ENCODE measurements at places on chromosomes 4 and X.

DNA sequence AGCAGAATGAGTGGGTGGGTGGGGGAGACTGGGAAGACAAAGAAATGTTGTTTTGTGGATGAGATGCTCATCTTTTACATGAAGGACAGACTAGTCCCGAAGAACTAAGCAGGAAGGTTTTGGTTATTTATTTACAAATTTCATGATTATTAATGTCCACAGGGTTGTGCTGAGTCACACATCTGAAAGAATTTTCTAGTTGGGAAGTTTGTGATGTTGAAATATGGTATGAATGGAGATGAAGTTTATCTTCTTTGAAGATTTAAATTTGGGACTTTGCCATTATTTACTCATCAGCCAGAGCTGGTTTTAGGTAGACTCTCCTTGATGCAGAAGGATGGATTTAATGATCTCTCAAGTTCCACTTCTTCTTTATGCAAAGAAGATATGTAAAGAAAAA lies 75.5 kb downstream of the MOSPD2 start:
- DNase-seq = no peak

GRCh38 chrX:39984191-39984956 lies 113.4 kb downstream of the BCOR start:
- DNase-seq = no peak

GRCh38 chr4:145614233-145614610 lies 5.0 kb upstream of the MMAA start:
- DNase-seq = no peak

GRCh38 chr4:144645631-144646522 lies at the start of gene HHIP:
TSS of gene HHIP (plus strand) at chr4:144646156. CDS start at chr4:144646676, 520 bp downstream.
- DNase-seq = peak; percentile 8

GRCh38 chr4:89299153-89299791 lies 8.3 kb downstream of the GPRIN3 start:
- DNase-seq = no peak

DNA sequence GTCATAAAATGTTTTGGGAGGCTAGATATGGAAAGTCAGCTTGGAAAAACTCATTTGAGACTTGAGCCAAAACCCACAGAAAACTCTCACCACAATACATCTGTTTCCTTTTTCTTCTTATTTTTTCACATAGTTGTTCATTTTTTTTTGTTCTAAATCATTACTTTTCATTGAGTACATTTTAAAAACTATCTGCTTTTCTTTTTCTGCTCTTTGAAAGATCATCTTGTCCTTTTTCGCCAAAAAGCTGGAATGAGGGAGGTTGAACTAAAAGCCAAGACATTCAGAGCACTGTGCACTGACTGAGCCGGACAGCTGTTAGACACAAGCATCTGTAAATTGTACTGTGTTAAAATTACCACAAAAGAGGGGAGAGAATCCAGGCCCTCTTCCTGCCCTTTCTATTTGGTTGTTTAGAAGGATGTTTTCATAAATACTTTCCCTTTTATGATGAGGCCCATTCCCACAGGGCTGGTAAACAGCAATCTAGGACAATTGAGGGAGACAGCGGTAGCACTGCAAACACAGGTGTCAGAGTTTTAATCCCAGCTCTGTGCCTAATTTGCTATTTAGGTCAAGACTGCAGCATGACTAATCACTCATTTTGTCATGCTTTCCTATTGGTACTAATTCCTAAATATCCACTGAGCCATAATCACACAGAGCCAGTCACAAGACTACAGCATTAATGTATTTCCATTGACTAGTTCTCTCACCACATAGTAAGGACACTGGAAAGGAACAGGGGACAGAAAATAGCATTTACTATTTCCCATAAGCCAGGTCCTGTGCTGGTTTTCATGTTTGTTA lies 7.3 kb upstream of the RNF150 start:
- DNase-seq = no peak

DNA sequence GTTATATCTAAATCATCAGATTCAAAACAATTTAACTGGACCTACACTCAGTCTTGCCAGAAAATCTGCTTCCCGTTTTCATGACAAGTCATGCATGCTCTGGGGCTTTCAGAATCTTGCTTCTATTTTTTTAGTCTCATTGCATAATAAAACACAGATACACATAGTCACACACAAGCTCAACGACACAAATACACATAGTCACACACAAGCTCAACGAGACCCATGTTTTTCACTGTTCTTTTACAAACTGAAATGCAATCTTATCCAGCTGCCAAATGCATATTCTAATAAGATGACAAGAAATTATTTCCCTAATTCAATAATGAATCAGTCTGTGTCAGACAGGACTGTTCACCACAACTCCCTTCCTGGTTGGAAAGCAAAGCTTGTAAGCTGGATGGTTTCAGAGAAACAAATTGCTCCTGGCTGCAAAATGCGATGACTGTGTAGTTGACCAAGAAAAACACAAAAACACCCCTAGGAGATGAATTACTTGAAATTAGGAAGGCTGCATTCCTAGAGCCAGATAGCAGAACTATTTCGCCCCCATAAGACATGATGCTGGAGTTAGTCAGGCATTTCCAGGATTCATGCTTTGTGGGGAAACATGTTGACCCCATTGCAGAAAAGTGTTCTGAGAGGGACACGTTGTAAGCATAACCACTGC lies 208.7 kb downstream of the CHIC2 start:
- no peak for DNase-seq

- no peak for DNase-seq
These were observed 72.9 kb upstream of the PRDM5 start for GRCh38 chr4:120995266-120996010.

GRCh38 chr4:121764702-121765367 lies at the start of gene SMIM43:
TSS of gene SMIM43 (minus strand) at chr4:121765164. CDS start at chr4:121765105, 59 bp downstream.
- no peak for DNase-seq

GRCh38 chr4:41991916-41992767 lies 1.8 kb downstream of the SLC30A9 start:
- DNase-seq = no peak

DNA sequence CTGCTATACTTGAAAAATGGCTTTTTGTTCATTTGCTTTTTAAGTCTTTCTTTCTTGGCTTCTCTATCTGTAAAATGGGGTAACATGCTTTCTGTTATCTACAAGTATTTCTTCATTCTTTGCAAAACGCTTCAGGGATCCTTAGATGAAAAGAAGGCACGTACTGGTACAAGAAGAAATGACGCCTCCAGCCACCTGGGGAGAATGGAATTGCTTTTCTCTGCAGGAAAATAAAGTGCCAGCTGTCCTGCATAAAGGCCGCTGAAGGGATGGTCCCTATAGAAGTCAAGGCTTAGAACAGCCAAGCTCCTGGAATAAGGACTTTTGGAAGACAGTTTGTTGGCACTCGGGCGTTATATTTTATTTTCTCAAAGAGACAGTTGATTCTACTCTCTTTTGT lies 210.8 kb upstream of the RASGEF1B start:
- no peak for DNase-seq

- DNase-seq = no peak
These were observed 9.8 kb downstream of the ATP8A1 start for GRCh38 chr4:42646999-42647541.

DNA sequence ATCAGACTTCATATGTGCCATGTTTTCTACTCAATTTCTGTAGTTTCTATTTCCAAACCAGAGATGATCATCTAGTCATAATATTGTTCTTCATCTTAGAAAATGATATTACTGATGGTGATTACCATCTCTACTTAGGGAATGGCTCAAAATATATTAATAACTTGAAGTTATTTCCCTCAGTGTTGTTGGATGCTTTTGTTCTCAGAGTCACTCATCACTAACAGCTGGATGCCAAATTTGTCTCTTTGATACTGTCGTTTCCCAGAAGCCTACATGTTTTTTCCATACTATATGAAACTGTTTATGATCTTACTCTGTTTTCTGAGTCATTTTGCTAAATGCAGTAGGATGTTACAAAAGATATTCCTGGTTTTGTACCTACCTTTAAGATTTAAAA lies 8.9 kb downstream of the PGAM4 start:
- no peak for DNase-seq

All from fibroblast of the conjunctiva (primary cell).